ENCODE measurements at places on chromosomes 16 and 17.
A peak's percentile ranks its signal among the peaks of the same experiment; 100 is the strongest.

DNA sequence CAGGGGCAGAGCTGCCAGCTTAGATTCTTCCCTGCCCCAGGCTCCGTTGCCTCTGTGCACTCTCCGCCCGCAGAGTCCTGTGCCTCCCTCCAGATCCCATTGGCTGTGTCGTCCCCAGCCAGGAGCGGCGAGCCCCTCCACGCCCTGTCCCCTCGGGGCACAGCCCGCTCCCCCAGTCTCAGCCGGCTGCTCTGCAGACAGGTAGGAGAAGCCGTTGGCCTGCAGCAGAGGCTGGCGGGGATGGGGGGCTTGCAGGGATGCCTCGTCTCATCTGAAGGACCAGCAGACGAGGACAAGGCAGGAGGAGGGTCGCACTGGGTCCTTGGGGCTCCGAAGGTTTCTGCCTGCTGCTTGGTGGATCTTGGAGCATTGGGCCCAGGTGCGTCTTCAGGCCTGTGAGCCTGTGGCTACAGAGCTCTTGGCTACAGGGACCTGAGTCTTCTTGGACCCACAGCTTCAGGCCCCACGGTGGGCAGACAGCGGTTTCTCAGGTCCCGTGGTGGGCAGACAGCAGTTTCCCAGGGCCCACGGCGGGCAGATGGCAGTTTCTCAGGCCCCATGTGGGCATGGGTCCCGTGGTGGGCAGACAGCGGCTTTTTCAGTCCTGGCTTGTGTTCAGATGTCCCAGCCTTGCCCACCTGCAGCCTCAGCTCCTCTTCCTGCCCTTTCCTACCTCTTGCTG lies 6.0 kb downstream of the TPSG1 start:
- DNase-seq, result no peak

GRCh38 chr16:85571813-85572619 lies 41.1 kb upstream of the GSE1 start:
- DNase-seq, result no peak

GRCh38 chr16:75457485-75458021 lies 6.9 kb downstream of the TMEM170A start:
- no peak for DNase-seq

DNA sequence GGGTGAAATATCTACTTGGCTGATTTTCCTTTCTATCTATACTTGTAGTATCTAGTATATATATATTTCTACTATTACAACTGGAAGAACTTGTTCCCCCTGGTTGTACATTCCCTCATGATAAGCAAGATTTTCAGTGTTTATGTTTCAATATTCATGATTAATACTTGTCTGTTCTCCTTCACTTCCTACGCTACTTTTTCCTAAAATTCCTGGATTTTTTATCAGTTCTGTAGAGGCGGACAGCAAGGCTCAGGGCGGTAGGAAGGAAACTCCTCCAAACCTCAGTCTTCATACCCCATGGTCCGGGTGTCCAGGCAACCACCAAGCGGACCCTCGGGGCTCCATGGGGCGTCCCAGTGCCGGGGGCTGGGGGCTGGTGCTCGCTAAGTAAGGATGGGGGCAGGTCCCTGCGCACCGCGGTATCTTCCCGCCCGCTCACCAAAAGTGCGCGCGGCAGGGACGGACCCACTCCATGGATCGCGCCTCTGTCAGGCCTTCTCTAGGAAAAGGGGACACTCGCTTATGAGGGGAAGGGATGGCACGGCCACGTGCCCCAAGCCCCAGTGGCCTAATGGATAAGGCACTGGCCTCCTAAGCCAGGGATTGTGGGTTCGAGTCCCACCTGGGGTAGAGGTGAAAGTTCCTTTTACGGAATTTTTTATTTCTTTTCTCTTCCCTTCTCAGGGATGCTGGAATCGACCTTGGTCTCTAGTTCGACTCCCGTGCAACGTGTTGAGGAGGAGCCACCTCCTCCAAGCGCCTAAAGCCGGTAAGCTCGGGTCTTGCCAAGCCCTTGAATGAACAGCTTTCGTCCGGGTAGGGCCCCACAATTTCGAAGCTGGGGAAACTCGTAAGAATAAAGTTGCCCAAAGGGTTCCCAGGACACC lies 13.2 kb downstream of the ATP5PD start:
- peak; percentile 88 for DNase-seq

DNA sequence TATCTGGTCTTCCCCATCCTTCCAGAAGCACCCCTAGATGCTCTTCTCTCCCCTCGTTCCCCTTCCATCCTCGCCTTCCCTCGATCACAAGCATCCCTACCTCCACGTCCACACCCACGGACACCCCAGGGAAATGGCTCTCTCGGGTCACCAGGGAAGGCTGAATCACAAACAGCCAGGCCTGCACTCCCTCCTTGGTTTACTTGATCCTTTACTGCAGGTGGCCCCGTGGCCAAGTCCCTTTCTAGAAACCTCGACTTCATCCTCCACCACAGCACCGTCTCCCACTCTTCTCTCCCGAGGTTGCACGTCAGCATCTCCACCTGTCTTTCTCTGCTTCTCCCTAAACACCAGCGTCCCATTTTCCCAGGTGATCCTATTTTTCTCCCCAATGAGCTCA lies 6.5 kb upstream of the RBFOX3 start:
- no peak for DNase-seq

- DNase-seq, result no peak
Observed at GRCh38 chr16:59356144-59356543, 622.0 kb upstream of the GOT2 start.

Measured in CD4-positive, alpha-beta T cell treated with Interferon alpha-2 for 1 hour (primary cell).